Natural killer cell (primary cell): ENCODE measurements at places on chromosomes 5 and 9. TPM values are rescaled to one million over a fixed set of nuclear protein-coding genes. Genes with fewer than 3 reads are reported as not detected.

Gene NDOR1
- total RNA-seq: 31.1 TPM

Gene GPR151
- not detected for total RNA-seq

Gene SLC25A2
- total RNA-seq: 0.73 TPM

Gene SV2C
- not detected for total RNA-seq

Gene NUTM2G
- not detected for total RNA-seq

Gene TRIM7
- total RNA-seq: 1.2 TPM

Gene PHF24
- total RNA-seq: not detected

Gene STKLD1
- total RNA-seq: 1.1 TPM

Gene AK6
- 9.7 TPM for total RNA-seq

- no peak for DNase-seq
Measured at GRCh38 chr9:5764130-5764868, 68.6 kb downstream of the ERMP1 start.

DNA sequence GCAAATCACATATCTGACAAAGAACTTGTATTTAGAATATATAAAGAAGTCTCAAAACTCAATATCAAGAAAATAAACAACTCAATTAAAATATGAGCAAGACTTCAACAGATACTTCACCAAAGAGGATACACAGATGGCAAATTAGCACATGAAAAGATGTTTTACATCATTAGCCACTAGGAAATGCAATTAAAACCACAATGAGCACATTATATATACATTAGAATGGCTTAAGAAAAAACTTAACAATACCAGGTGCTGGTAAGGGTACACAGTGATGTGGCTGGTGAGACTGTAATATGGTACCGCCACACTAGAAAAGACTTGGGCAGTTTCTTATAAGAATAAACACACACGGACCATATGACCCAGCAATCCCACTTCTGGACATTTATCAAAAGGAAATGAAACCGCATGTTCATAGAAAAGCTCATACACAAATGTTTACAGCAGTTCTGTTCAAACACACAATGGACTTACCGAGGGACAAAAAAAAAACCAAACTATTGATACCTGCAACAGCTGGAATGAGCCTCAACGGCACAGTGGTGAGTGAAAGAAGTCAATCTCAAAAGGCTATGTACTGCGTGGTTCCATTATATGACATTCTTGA, 27.6 kb downstream of the SEMA4D start:
- no peak for DNase-seq

DNA sequence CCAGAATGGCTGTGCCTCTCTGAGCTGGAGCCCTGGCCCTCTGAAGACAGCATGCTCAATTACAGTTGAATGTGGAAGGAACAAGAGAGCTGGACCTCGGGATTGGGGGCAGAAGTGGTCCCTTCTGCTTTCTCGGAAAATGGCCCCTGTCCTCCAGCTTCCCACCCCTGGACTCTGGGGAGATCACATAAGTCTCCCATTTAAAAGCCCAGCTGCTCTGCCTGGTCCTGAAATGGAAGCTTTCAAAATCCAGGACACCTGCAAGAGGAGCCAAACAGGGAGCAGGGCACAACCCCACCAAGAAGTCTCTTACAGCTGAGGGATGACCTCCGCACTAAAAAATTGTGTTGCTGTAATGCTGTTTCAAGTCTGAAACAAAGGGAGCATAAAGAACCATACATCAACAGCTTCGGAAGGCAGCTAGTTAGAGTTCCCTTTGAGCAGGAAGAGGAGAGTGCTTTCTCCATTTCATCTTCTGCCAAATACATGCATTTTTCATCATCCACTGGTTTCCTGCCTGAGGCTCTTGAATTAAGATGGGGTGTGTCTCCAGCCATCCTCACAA, 48.2 kb downstream of the TGFBI start:
- no peak for DNase-seq

GRCh38 chr5:76690704-76691466, 25.0 kb upstream of the F2R start:
- DNase-seq: no peak

DNA sequence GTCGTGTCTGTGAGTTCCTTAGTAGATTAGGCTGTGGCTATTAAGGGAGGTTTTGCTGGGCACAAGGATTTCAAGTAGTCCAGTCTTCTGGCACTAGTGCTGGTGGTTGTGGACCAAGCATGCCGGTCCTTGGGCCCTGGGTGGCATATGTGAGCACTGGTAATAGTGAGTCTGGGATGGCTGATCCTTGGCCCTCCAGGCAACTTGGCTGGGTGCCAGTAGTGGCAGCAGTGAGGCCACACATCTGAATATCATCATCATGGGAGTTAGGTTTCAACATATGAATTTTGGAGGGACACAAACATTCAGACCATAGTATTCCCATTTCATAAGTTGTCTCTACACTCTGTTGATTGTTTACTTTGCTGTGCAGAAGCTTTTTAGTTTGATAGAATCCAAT, 25.3 kb upstream of the APBA1 start:
- DNase-seq: no peak

GRCh38 chr5:81147011-81147885, 85.9 kb upstream of the CKMT2 start:
- no peak for DNase-seq

DNA sequence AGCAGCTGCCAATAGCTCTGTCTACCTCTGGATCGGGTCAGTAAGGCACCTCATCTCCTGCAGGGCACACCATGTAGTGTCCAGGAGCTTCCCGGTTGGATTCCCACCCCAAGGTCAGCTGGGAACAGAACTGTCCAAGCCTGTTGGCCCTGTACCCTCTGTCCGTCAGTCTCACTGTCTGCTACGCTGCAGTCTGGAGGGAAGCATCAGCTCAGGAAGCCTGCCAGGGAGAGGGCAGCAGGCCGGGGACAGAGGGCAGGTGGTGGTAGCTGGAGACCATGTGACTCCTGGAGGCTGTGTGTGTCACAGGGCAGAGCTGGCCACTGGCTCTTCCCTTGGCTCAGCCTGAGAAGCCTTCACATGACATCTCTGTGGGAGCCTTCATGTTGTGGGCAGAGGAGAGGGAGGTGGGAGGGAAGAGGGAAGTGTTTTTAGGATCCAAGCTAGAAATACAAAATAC, 134.5 kb downstream of the SEC61B start:
- DNase-seq: no peak

GRCh38 chr5:82045554-82046275, 73.9 kb downstream of the ATG10 start:
- DNase-seq: no peak

DNA sequence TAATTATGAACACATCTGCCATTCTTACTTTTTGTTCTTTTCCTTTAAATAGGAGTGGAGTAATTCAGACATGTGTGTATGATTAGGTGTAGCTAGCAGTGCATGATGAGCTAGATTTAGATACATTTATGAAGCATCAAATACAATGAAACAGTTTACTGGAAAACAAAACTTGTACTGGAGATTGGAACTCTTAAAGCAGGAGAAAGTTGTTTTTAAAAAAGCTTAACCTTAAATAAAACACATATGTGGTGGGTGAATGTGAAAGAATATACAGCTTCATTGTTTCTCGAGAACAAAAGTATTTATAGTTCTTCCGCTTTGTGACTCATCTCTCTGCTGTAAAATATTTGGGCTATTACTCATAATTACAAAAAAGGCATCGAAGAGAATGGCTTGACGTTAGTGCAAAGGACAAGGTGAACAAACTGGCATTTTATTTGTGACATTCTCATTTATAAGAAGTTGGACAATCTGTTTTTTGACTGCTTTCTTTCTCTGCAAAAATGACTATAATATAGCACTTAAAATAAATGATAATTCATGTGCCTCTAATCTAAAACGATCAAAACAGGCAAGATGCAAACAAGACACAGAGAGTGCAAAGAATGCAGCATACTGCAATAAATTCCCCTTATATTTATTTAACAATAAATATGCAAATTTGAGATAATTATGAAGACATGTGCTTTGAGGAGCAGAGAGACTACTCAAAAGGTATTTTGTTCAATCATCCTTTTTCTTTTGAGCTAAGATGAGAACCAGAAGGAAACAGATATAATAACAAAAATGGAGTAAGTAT, 478.8 kb downstream of the CETN3 start:
- no peak for DNase-seq

DNA sequence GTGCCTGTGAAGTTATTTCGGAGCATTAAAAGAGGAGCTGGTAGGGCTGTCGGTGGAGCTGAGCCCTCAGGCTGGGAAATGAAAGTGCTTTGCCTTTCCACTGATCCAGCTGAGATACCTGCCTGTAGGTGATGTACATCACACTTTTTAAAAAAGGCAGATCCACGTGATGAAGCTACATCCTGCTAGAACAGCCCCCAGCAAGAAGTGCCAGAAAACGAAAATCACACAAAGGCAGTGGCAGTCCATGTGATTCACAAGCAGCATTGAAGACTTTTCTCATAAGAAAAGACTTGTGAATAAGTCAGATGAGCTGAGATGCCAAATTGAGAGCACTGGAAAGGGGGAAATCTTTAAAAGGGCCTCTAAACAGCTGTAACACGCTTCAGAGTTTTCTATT, 765.1 kb downstream of the PTPRD start:
- no peak for DNase-seq

- DNase-seq: no peak
Measured at GRCh38 chr9:26326563-26326962, 566.0 kb downstream of the CAAP1 start.

DNA sequence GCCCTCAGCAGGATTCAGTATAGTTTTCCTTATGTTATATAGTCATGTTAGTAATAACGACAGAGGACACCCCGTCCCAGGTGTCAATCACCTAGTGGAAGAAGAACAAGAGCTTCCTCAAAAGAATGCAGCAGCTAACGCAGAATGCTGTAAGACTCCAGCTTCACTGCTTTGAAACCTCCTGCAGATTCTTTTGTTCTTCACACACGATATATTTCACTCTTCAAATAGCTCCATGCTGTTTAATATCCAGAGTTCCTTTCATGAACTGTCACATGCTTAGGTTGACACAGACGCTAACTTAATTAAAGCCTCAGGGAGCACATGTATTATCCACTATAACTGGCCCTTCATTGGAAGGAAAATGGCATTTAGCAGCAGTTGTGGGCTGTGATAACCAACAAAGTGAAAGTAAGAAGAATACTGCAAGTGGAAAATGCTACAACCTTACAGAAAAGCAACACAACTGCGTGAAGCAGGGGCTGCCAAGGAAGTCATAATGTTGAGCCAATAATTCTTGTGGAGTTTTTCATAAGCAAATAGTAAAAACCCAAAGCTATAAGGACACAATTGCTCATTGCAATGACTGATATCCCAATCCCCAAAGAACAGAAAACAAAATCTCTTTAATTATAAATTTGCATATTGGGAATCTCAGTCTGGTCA, 387.5 kb downstream of the PLK2 start:
- DNase-seq: no peak

- DNase-seq: no peak
Measured at GRCh38 chr9:117682955-117683710, 21.1 kb upstream of the TLR4 start.

GRCh38 chr9:127451858-127452656, 747 bp downstream of the LRSAM1 start:
- peak; percentile 23 for DNase-seq

GRCh38 chr5:148991566-148991965, 71.3 kb downstream of the SH3TC2 start:
- DNase-seq: no peak

DNA sequence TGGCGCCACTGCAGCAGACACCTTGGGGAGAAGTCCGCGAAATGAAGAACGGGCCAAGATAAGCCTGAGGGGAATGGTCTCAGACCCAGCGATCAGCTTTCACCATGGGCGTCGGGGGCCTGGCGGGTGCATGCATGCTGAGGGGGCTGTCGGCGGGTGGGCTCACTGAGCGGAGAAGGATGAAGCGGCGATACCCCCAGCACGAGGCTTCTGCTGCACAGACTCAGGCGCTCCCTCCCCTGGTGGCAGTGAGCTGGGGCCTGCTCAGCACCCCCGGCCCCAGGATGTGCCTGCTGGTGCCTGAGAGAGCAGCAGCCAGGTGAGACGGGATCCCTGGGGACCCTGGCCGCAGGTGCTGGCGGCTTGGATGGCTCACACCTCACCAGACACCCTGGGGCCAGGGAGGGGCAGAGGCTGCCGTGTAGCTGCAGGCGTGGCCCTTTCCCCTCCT, 31.2 kb downstream of the CEP72 start:
- DNase-seq: no peak

DNA sequence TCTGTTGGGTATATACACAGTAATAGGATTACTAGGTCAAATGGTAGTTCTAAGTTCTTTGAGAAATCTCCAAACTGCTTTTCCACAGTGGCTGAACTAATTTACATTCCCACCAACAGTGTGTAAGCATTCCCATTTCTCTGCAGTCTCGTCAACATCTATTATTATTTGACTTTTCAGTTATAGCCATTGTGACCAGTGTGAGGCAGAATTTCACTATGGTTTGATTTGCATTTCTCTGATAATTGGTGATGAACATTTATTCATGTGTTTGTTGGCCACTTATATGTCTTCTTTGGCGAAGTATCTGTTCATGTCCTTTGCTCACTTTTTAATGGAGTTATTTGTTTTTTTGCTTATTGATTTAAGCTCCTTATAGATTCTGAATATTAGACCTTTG, 596.2 kb upstream of the DAB2 start:
- DNase-seq: no peak

DNA sequence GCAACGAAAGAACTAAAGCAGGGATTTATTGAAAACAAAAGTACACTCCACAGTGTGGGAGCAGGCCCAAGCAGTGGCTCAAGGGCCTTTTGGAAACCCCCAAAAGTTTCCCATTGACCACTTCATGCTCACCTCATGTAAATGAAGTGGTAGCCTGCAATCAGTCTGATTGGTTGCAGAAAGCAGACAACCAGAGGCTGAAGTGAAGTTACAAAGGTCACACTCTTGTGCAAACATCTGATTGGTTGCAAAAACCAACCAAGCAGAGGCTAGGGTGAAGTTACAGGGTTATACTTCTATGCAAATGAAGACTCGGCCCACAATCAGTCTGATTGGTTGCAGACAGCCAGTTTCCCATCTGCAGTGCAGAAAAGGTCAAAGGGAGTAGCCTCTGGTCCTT, 258.0 kb downstream of the YTHDC2 start:
- no peak for DNase-seq

DNA sequence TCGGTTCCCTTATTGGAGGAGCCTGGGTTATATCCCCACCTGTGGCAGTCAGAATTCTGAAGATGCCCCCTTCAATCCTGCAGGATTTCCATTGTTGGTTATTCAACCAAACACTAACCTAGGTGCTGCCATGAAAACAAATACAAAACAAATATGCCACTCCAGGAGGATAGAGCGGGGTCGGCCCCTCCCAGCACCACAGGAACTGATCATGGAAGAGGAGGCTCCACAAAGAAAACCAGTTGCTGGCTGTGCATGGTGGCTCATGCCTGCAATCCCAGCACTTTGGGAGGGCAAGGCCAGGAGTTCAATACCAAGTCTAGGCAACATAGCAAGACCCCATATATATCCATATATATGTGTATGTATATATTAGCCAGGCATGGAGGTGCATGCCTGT, 13.2 kb upstream of the ADGRD2 start:
- DNase-seq: no peak

GRCh38 chr9:3986060-3986459, 313.8 kb downstream of the GLIS3 start:
- no peak for DNase-seq

DNA sequence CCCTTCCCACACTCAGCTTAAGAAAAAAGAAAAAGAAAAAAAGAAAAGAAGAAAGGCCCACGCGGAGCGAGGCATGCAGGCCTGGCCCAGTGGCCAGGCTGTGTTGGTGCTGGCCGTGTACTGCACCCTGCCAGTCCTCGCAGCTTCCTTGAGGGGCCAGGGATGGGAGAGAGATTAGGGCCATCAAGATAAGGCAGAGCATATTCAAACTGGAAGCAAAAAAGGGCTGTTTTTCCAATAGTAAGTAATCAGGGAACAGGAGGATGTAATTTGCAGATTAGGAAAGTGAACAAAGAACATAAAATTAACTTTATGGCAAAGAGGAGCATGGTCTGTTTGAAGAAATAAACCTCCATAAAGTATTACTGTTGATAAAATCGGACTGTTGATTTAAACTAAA, 319.6 kb upstream of the CLINT1 start:
- DNase-seq: no peak
